IMR-90 (cell line): ENCODE measurements at places on chromosomes 6 and 20. TPM values are rescaled to one million over a fixed set of nuclear protein-coding genes. Genes with fewer than 3 reads are reported as not detected.

TDRD6 gene
- not detected in 2 replicates for total RNA-seq

DNA sequence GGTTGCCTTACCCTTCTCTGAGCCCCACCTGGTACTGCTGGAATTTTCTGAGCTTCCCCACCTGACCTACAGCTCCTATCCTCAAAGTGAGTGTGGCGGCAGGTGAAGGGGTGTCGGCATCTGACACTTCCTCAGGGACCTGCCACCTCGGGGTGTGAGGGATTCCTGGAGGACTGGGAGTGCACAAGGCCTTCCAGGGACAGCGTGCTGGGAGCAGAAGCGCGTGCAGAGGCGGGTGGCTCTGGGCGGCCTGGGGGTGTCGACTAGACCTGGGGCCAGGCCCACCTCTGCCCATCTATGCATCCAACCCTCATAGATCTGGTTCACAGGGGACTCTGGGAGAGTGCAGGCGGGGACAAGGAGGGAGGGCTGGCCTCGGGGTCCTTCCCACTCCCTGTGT, 7.8 kb downstream of the DLGAP4 start:
- no peak for DNase-seq

SRSF6 gene
- total RNA-seq, result 72.4 and 74.2 TPM in 2 replicates

- no peak for DNase-seq
Observed at GRCh38 chr6:14767226-14767625, 478.6 kb upstream of the JARID2 start.

MAPK13 gene
- total RNA-seq, result 1.9 and 2.0 TPM in 2 replicates

CD164 gene
- 127 and 150 TPM in 2 replicates for total RNA-seq

LBP gene
- total RNA-seq, result not detected in 2 replicates

TSPYL4 gene
- 22.0 and 23.1 TPM in 2 replicates for total RNA-seq

BTNL2 gene
- total RNA-seq, result not detected in 2 replicates

GRCh38 chr6:39812496-39812852, 20.3 kb downstream of the DAAM2 start:
- DNase-seq, result no peak

GRCh38 chr6:30325150-30325872, 1.4 kb upstream of the TRIM39 start:
- DNase-seq, result peak; percentile 49

IL17A gene
- total RNA-seq, result not detected in 2 replicates

- DNase-seq, result no peak
Observed at GRCh38 chr6:166906376-166907044, 49.8 kb downstream of the RNASET2 start.
